Psoas muscle (tissue), 8 donors: ENCODE measurements at places on chromosomes 5 and 9.

DNA sequence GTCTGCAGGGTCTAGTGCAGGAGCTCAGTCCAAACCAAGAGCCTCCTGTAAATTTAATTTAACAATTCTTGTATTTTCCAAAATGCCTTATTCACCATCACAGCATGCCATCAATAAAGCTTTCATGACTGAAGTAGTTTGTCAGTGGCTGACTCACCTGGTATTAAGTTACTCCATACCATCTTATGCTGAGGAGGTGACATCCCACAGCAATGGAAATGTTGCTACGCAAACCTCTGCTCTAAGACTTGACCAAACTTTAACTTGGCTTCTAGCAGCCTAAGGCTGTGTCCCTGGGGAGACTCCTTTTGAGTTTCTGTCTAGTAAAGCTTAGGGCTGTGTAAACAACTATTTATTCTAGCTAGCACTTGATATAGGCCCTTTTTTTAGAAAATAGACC lies 1231.3 kb upstream of the CDH18 start:
- DNase-seq: no peak

GRCh38 chr5:163310997-163311396 lies 126.4 kb upstream of the CCNG1 start:
- no peak for DNase-seq

DNA sequence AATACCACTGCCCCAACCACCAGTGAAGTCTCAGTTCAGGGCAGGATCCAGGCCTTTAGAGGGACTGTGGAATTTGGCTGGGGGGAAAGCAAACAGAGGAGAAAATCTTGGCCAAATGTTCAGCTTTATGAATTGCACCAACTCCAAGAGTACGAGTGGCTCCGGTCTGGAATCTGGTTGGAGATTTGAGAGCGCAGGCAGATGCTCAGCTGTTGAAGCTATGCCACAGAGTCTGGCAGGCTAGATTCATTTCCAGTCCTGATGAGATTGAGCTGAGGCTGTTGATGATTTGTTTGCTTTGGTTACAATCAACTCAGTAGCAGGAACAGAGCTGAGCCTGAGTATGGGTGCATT lies 9.1 kb upstream of the HSPB3 start:
- DNase-seq: no peak

DNA sequence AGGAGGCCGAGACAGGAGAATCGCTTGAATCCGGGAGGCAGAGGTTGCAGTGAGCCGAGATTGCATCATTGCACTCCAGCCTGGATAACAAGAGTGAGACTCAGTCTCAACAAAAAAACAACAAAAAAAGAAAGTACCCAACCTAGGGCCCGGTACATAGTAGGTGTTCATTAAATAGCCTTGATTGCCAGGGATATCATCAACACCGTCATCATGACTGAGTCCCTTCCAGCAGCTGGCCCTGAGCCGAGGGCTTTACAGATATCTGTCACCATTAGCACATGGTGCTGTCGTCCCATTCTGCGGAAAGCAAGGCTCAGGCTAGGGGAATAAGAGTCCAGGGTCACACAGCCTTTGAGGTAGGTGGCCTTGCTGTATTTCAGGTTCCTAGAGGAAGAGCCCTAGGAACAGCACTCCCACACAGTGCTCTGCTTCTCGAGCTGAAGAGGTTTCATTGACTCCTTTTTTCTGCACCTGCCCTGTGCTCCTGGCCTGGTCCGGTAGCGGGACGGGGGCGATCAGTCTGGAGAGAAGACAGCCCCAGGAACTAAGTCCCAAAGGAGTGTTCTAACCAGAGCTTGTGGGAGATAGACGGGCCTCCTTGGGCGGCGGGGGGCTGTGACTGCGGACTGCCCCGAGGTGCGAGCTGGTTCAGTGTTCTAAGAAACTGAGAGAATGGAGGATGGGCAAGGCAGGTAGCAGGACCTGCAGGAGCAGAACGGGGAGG lies 48.2 kb downstream of the CXXC5 start:
- DNase-seq: no peak

DNA sequence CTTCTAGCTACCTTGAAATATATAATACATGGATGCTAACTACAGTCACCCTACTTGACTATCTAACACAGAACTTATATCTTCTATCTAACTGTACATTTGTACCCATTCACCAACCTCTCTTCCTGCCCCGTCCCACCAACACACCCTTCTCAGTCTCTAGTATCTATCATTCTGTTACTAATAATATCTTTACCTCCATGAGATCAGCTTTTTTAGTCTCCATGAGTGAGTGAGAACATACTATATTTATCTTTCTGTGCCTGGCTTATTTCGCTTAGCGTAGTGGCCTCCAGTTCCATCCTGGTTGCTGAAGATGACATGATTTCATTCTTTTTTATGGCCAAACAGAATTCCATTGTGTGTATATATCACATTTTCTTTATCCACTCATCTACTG lies 37.0 kb downstream of the LIFR start:
- no peak for DNase-seq

DNA sequence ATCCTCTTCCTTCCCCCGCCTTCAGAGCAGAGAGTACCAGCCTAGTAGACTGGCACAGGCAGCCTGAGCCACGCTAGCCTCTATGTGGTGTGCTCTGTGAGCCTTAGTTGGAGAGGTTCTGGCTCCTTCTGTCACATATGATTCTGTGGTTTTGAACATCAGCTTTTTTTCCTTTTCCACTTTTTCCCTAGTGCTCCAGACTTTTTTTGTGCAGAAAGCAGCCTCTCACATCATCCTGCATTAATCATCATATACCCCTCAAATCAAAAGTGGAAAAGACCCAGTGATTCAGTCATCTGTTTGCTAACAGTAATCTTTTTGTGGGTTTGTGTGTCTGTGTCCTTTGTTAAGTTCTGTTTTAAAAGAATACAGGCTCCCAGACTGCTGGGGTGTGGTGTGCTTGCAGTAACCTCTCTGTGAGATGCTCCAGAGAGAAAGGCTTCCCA lies 663.9 kb upstream of the RGMB start:
- DNase-seq: no peak
